Natural killer cell treated with Interleukin-12 subunit alpha and Interleukin-12 subunit beta and Interleukin-15 and Interleukin-18, amount 100 ng/mL, for 72 hours (primary cell): ENCODE measurements at places on chromosomes 4 and X. TPM values are rescaled to one million over a fixed set of nuclear protein-coding genes. Genes with fewer than 3 reads are reported as not detected.

Gene CSAG3
- not detected for total RNA-seq

Gene LRP2BP
- 1.2 TPM for total RNA-seq

DNA sequence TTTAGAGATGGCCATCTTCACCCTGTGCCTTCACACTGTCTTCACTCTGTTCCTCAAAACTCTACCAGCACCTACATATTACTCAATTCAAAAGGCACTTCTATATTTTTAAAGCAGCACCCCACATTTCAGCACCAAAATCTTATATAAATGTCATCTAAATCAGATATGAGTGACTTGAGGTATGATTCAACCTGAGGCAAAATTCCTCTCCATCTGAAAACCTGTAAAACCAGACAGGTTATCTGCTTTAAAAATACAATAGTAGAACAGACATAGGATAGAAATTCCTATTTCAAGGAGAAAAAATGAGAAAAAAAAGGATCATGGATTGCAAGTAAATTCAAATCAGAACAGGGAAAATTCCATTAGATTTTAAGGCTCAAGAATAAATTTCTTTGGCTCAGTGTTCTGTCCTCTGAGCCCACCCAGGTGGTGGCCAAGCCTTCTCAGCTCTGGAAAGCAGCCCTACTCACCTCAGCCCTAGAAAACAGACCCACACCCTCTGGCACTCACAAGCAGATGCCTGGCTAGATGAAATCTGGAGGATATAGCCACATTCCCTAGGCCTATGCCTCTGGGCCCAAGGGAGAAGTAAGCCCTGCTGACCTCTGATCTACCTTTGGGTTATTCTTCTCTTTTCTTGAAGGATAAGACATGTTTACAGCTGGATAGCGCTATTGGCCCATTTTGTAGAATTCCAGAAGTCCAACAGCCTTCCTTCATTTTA is 240.4 kb upstream of the ZCCHC13 start:
- no peak for DNase-seq

GRCh38 chr4:27057053-27057452 is 196.4 kb downstream of the STIM2 start:
- no peak for DNase-seq

GRCh38 chr4:137559801-137560200 is 27.5 kb upstream of the PCDH18 start:
- DNase-seq: no peak

DNA sequence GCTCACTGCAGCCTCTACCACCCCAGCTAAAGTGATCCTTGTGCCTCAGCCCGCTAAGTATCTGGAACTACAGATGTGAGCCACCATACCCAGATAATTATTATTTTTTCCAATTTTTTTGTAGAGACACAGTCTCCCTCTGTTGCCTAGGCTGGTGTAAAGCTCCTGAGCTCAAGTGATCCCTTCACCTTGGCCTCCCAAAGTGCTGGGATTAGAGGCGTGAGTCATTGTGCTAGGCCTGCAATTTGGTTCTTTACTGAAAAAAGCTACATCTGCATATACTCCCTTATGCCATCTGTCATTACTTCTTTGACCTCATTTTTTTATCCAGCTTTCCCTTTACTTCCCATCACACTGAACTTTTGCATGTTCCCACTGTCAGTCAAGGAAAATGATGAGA is 2012.4 kb upstream of the IGFBP7 start:
- no peak for DNase-seq

DNA sequence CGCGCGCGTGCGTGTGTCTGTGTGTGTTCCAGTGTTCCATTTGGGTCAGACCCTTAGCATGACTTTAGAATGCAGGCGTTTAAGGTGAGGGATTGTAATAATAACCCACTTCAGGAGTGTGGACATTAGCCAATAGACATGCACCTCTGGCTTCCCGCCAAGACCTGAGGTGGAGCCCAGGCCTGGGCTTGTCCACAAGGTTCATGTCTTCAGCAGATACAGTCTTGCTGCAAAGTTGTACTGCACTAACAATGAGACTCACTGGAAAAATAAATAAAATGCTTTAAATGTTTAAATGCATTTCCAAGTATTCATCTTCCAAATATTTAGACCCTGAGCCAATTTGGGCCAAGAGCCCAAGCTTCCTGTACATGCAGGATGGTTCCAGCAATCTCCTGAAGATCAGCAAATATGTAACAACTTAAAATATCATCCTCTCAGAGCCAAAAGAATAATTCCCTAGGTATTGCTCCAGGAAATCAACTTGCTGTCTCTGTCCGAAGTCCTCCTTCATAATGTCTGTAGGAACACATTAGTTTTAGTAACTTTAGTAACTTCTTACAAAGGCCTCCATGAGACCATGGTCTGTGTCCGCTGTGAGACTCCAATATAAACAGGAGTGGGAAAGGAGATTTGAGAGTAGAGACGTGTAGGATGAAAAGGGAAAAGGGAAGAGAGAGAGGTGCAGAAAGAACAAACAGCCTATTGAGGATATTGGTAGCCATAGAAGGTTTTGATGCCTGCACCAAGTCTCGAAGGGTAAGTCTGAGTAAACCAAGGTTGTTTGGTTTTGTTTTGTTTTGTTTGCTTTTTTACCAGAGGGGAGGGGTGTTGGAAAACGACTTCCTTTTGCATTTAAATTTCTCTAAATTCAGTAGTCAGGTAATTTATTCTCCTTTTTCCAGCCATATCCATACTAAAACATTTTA is 98.5 kb upstream of the KLF3 start:
- DNase-seq: no peak

DNA sequence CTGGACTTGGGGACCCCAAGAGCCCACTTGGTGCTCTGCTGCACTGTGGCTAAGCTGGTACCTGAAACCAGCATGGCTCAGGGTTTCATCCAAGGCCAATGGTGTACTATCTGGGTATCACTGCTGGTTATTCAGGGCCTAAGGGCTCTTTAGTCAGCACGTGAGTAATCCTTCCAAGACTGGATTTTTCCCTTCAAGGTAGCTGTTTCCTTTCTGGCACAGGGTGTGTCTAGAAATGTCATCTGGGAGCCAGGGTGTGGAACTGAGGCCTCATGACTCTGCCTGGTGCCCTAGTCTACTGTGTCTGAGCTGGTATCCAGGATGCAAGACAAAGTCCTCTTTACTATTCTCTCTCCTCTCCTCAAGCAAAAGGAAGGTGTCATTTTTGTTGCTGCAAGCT is 99.0 kb upstream of the QRFPR start:
- DNase-seq: no peak

DNA sequence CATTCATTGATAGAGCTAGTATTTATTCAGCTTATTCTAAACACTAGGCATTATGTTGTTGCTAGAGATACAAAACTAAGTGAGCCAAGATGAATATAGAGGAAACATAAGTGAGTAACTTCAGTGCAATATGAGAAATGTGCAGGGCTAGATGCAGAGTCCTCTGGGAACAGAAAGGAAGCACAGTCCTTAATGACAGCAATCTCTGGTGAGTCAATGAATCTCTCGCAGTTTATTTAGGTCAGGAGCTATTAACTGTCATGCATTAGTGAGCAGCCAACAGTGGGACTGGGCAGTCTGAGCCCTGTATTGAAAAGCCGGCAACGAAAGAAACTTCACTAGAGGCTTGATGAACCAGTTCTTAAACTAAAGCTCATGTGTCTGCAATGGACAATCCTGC is 598.1 kb upstream of the MAGEB2 start:
- no peak for DNase-seq

- DNase-seq: no peak
These were observed 9.4 kb upstream of the CLTRN start for GRCh38 chrX:15673970-15674369.

GRCh38 chr4:140802591-140802990 is 46.4 kb upstream of the TBC1D9 start:
- DNase-seq: no peak
